ENCODE measurements at places on chromosomes 5 and 9.

GRCh38 chr5:134551901-134552300, 26.4 kb downstream of the JADE2 start:
- no peak for DNase-seq

GRCh38 chr5:41148448-41148847, 64.9 kb downstream of the C6 start:
- no peak for DNase-seq

DNA sequence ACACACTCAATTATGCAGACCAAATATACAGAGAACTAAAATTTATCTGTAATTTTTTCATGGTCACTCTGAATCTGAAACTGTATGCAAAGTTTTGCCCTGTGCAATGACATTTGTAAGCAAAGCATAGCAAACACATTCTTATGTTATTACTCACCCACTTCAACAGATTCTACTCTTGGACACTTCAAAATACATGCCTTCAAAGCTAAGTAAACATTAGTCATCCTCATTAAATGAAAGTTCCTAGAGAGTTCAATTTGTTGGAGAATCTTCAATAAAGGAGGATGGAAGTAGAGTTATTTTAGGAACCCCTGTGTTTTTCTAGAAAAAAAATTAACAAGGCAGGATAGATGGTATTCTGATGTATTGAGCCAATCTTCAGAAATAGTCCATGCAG, 639.7 kb upstream of the C9orf72 start:
- peak; percentile 11 for DNase-seq

DNA sequence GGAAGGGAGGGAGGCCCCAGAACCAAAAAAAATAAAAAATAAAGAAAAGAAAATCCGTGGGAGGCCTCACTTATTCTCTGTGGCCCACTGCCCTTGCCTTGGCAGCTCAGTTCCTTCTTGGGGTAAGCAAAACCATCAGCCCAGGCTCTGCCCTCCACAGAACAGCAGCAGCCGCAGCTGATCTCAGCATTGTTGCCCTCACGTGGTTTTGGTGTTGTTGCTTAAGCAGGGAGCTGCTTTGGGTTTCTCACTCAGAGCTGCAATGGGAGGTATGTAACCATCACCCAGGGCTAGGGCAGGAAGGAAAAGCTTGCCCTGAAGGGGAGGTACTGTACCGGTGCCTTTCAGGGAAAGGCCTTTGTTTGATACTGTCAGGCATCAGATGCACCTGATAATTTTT, 374.7 kb upstream of the WWC1 start:
- peak; percentile 47 for DNase-seq

- no peak for DNase-seq
Observed at GRCh38 chr9:78470216-78470615, 173.3 kb downstream of the PSAT1 start.

DNA sequence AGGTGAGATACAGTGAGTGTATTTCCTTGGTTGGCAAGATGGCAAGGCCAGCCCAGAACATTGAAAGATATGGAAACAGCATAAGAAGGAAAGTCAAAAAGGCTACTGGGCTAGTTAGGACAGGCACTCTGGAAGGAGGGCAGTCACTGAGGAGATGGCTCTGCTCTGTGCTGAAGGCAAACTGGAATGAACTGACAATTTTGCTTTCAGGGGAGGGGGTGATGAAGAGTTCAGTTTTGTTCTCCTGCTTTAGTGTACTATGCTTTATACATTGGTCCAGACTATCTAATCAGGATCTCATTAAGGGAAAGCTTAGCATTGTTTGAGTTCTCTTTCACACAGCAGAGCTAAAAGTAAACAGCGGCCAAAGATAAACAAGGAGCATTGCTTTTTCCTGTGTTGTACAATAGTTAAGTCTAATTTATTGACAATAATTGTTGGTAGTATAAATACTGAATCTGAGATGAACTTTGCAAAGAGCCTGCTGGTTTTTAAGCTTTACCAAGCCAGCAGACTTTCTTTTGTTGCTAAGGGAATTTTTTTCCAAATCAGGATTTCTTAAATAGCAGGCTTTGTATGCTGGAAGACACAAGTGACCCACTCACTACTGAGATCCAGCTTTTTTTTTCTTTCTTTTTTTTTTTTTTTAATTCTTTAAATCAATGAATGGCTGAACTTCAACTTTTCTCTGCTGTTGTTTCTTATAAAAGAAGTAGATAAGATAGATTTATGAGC, 355.5 kb downstream of the ARRDC3 start:
- DNase-seq, result no peak

DNA sequence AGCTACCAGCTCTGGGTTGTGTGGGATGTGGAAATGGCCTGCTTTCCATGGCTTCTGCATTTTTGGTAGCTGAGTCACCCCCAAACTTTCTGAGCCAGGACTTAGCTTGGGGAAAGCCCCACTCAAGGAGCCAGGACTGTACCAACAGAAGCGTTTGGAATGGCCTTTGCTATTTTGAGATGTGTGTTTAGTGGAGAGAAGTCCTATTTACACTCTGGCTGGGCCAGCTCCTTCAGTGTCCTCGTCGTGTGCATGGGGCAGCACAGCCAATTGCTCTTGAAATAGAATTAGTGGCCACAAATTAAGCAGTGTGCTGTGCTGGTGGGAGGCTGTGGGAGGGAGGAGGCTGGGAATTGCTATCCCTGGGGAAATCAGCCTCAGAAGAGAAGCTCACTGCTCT, 51.6 kb downstream of the ENTREP1 start:
- DNase-seq, result peak; percentile 87

DNA sequence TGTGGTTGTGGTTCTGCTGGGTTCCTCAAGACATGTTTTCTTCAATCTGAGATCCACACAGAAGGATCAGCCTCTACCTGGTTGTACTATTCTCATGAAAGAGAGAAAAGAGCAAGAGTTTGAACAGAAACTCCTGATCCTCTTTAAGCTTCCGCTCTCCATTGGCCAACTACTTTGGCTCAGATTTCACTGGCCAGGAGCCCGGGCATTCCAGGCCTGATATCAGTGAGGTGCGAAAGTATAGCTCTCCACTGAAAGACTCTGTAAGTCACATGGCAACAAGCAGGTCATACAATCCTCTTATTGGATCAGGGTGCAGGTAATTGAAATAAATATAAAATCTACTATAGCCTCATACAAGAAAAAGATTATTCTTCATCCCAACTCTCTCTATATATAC, 920.5 kb downstream of the TLE4 start:
- no peak for DNase-seq

GRCh38 chr9:112836394-112836793, 54.3 kb downstream of the SLC46A2 start:
- no peak for DNase-seq

DNA sequence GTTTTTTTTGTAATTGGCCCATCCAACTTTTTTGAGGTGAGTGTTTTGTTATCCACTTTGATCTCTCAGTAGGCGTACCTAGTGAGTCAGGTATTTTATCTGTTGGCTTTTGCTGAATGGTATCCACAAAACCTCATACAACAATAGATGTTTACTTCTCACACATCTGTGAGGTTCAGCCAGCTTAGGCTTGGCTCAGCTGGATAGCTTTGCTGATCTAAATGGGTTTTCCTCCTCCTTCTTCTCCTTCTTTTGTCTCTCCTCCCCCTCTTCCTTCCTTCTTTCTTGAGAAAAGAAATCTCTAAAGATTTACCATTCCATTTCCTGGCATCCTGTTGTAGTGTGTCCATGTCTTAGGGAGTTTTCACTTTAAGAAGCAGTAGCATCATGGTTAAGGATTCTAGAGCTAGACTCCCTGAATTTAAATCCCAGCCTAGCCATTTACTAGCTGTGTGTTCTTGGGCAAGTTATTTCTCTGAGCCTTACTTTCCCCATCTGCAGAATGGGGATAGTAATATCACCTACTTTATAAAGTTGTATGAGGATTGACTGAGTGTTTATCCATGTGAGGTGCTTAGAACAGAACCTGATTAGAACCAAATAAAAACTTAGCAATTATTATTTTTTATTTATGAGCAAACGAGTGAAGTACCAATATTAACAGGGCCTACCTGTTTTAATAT, 126.3 kb downstream of the ARHGAP26 start:
- no peak for DNase-seq

GRCh38 chr5:132674671-132675506, 1.1 kb downstream of the IL4 start:
- DNase-seq, result peak; percentile 96

DNA sequence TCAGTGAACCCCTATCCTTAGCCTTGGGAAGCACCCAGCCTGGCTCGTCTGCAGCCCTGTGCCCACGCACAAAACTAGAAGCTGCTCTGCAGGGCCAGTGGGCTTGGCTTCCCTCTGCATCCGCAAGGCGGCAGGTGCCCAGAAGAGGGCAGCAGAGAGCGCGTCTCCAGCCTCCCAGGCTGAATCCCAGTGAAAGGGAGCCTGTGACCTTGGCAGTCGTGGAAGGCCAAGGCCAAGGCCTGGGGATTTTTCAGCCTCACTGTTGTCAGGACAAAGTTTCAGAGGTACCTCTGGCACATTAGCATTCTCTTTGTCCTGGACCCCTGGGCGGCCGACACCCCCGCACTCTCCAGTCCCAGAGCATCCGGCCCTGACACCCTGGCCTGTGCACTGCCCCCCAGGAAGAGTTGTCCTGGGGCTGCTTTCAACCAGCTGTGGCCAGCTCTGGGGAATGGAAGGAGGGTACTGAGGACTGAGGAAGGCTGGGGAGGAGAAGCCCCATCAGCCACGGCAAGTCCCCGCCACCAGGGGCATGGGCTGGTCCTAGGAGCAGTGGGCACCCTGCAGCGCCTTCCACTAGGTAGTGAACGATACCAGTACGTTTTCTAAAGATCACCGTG, 63.6 kb upstream of the IL17B start:
- peak; percentile 81 for DNase-seq

Measured in AG08395 (cell line).